A549 (cell line): ENCODE measurements at places on chromosomes 16 and 17.

GRCh38 chr16:77899416-77899815 lies 111.1 kb downstream of the VAT1L start:
- DNase-seq, result no peak

DNA sequence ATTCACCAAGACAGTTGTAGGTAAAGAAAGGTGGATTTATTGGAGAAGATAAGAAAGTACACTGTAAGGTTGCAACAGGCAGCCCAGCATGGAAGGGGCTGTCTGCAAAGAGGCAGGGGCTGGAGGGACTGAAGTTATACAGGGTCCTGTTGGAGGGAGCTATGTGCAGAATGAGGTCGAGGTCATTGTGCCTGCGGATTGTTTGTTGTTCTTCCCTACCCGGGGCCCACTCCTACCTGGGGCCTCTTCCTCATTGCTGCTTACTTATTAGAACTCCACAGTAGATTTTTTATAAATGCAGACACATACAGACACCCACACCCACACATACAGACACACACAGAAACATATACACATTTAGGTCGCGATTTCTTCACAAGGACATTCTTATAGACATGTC lies 466.2 kb downstream of the MAF start:
- no peak for DNase-seq

- no peak for DNase-seq
Measured at GRCh38 chr16:87457061-87457611, 35.7 kb downstream of the ZCCHC14 start.

- DNase-seq, result no peak
Measured at GRCh38 chr16:83842291-83842690, 34.5 kb downstream of the HSBP1 start.

DNA sequence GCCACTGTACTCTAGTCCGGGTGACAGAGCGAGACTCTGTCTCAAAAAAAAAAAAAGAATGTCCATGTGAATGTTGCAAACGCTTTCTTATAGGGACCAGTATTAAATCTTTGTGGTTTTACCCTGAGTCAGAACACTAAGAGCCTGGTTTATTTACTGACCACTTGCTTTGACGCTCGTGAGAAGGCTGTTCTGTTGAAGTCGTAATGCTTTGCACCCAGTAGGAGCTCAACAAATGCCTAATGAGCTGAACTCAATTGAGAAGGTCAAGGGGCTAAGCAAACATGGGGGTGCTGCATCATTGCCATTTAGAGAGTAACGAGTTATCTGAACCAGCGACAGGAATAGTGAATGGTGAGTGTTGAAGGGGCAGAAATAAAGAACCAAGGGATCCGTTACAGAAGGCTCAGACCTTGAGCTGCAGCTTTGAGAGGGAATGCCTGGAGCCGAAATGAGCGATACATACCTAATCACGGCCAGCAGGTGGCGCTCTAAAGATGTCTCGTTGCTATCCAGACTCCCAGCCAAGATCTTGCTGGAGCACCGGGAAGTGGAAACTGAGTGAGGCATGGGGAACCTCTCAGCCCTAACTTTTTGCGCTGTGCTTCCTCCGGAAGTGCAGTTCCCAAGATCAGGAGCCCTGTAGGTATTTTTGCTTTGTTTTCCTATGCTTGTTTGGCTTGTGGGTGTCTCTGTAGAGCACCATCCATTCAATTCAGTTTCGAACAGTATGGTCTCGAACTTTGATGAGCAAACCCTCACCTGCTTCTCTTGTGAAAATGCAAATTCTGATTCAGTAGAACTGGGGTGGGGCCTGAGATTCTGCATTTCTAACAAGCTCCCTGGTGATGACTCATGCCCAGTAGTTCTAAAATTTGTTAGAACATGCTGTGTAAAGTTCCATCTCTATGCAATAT lies 12.6 kb upstream of the RNF222 start:
- DNase-seq, result peak; percentile 79

DNA sequence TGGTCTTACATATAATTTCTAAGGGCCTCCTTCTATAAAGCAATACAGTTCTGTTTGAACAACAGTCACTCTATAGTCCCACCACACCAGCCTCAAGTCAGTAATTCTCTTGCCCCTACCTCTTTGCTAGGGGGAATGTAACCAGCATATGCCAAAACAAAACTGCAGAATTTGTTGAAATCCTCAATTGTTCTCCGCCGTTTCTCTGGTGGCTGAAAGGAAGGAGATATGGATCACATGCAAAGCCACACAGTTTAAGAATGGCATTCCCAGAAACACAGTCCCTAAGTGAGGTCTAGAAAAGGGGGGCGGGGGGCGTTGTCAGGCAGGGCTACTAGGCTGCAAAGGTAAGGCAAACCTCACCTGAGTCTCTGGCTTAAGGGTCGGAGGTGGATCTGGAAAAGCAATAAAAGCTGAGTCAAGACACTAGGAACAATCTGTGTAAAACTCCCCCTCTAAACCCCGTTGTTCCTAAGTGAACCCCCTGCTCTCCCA lies 1.9 kb downstream of the PHF23 start:
- no peak for DNase-seq

DNA sequence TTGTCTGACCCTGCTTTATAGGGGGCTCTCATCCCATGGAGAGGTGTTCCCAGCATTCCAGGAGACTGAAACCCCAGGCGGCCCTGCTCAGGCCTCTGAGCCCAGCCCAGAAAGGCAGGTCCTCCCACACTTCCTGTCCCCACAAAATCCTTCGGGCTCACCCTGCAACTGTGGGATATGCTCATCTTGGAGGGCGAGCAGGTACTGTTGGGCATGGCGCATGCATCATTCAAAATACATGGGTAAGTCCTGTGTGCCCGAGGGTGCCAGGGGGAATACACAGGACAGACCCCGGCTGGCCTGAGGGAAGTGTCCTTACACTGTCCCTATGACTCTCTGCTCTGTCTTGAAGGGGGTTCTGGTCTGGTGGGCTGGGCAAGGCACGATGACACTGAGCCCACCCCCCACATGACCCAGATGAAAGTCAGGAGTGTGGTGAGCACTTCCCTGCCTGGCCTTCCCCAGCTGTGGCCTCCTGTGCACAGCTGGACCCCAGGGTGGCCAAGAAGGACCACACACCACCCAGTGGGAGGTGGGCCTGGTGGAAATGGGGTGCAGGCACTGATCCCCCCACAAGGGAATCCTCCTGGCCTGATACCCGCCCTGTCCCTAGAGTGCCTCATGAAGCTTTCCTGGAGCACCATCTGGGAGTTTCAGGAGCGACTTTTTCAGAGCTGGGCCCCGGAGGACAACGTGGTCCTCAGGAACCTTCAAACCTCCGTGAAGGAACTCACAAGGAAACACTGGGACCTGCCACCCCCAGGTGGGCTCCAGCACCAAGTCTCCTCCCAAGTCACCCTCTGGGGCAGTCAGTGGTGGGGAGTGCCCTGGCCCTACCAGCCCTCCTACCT lies 46.7 kb downstream of the USP22 start:
- DNase-seq, result no peak

DNA sequence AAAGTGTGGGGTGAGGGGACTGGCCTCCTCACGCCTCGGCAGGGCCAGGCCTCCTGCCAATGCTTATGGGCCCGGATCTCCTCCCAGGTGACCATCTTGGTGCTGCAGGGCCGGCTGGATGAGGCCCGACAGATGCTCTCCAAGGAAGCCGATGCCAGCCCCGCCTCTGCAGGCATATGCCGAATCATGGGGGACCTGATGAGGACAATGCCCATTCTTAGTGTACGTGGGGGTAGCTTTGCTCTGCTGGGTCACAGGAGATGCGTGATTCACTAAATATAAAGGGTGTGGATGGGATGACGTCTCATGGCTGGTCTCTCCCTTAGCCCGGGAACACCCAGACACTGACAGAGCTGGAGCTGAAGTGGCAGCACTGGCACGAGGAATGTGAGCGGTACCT lies 19.5 kb downstream of the NUP85 start:
- DNase-seq, result no peak

DNA sequence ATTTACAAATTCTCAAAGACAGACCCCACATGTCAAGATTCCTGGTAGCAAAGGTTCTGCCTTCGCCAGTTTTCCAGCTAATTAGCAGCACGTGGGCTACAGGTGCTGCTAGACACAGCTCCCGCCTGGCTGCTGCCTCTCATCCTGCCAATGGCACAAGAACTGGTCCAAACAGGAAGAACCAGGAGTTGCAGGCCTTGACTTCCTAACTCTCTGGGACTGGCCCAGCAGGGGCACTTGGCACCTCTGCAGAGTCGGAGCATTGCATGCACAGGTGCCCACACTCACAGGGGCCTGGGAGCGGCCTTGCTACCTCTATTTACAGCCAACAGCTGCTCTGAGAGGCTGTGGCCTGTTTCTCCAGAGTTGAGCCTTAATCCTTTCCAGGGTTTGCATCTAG lies 39.6 kb downstream of the TK2 start:
- DNase-seq, result no peak

DNA sequence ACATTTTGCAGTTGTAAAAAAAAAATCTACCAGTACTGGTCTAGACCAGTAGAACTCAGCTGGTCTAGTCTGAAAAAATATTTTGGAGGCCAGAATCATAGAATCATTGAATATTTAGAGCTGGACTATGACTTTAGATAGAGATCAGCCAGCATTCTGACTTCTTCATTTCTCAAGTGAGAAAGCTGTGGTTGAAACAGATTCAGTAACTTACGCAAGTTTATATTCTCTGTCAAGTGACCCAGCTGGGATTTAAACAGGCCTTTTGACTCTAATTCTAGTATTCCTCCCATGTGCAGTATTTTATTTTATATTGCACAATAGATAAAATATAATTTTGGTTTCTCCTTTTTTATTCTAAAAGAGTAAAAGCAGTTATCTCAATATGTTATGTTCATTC lies 4.9 kb downstream of the TNRC6A start:
- DNase-seq, result no peak

DNA sequence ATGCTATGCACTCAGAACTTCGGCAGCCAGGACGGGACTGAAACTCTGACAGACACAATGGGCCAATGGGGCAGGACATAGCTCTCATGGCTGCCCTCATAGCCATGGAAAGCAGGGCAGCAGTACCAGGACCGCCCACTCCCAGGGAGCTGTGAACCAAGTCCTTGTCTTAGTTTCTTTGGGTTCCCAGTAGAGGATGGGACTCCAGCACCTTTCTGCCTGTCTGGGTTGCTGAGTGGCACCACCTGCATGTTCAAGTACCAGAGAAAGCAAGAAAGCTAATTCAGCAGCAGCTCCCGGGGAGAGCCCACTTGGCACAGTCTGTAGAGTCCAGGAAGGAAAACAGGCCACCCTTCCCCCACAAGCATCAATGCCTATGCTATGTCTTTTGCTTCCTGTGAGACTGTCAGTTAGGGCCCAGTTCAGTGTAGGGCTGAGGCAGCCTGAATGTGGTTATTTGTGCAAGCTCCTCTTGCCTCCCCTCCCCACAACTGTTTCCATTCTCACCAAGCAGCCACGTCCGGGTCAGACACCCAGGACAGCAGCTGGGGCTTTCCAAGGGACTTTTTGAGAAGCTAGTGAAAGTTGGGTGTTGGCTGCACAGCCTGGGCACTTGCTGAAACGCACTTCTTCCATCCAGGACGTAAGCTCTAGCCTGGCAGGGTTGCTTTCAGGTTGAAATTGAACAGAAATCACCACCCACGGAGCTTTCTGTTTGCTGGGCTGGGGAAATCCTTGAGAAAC lies 7.8 kb downstream of the SUPT4H1 start:
- no peak for DNase-seq
